ENCODE measurements at places on chromosomes 3 and 15.

- DNase-seq = no peak
Observed at GRCh38 chr3:139473155-139473771, 3.1 kb downstream of the RBP2 start.

- DNase-seq = no peak
Observed at GRCh38 chr3:114400371-114400770, 106.5 kb downstream of the TIGIT start.

- DNase-seq = no peak
Observed at GRCh38 chr3:47432673-47433072, 43.1 kb downstream of the SCAP start.

DNA sequence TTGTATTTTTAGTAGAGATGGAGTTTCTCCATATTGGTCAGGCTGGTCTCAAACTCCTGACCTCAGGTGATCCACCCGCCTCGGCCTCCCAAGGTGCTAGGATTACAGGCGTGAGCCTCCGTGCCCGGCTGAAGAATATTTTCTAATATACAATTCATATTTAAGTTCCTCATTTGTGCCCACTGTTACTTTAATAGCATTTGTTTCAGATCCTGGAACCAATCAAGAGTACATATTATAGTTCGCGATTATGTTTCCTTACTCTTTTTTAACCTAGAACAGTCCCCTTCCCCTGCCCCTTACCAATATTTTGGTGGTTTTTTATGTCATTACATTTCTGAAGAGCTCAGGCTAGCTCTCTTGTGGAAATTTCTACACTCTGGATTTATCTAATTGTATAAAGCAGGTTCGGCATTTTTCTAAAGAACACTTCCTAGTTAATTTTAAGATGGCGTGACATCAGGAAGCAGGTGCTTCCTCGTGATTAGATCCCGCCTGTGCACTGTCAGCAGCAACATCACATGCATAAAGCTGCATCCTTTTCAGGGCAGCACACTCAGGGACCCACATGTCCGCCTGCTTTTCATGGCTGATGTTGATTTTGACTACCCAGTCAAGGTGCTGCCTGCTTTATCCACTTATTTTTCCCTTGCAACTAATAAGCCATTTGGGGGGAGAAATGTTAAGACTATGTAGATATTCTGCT lies 88.7 kb upstream of the EPHB3 start:
- DNase-seq = no peak

DNA sequence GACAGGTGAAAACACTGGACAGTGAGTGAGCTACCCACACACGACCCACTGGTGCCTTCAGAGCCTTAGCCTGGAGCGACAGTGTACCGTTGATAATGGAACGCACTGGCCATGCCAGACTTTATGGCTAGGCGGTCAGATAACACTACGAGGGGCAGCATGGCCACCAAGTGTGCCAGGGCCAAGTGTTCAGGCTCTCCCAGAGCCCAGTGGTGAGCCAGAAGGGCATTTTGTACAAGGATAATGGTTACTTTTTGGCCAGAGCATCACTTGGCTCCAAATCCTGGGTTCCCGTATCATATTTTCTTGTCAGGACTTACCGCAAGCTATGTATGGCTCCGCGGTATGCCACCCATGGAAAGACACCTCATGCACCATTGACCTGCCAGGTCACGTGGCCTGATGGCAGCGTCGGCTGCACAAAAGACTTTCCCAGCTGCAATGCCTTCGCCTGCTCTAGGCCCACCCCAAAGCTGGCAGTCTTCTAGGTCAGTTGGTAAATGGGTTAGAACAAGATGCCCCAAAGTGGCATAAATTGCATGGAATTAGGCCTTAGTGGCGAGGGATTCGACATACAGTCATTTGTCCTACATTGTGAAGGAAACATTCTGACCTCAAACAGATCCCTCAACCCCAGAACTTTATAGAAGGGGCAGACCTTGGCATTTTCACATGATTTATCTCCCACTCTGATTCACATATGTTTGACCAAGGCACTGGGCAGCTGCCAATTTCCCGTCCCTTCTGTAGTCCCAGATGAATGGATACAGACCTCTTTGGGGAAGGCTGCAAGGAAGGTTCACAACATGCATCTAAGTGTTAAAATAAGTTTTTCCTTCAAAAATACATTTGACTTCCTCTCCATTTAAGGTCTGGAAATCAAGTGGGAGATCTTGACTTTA lies 12.2 kb upstream of the SLC28A1 start:
- DNase-seq = no peak

DNA sequence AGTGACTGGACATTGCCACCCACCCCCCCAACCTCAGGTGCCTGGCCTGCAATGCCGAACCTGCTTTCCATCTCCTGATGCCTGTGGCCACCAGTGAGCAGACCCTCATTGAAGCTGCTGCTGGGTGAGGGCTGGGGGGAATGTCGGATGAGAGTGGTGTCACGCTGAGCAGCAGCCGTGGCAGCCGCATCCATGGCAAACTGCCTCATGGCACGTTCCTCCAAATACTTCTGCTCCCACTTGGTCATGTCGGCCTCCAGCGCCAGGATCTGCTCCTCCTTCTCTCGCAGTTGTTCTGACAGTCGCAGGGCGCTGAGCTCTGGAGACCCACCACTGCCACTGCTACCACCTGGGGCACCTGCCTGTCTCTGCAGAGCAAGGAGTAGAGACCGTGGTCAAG lies 14.2 kb downstream of the AMOTL2 start:
- DNase-seq = no peak

GRCh38 chr3:100900671-100901335 lies 92.4 kb downstream of the ABI3BP start:
- DNase-seq = no peak

DNA sequence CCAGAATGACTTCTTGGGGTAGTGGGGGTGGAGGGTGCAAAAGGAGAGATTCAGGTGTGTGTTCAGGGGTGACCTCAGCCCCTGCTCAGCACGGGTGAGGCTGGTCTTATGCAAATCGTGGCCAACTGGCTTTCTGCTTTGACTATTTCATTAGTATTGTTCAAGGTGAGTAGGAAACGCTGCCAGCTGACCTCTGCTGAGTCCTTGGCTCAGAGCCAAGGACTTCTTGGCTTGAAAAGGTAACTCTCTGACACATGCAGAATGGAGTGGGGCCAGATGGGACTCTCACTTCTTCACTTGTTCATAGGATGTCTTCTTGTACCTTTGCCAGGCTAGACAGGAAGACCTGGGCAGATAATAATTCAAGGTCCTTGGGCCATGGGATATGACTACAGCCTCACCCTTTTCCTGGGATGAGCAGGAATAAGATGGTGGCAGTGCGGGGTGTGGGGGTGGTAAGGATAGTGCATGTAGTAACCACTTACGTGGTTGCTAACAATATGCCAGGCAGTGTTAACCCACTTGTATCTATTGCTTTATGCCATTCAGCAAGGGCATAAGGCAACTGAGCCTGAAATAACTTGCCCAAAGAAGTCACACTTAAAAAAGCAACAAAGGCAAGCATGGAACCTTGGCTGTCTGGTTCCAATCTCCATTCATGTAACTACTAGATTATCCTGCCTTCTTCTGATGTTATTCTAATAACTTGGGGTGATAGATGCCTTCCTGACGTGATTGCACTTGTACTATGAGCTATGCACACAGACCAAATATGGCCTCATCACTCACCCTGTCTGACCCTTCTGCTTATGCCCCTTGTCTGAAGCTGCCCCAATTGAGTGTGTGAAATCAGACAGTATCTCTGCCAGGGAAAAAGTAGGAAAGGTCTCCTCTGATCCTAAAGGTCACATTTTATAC lies 193.1 kb downstream of the NR1D2 start:
- no peak for DNase-seq

GRCh38 chr3:2511356-2511755 lies 412.7 kb downstream of the CNTN4 start:
- DNase-seq = no peak

DNA sequence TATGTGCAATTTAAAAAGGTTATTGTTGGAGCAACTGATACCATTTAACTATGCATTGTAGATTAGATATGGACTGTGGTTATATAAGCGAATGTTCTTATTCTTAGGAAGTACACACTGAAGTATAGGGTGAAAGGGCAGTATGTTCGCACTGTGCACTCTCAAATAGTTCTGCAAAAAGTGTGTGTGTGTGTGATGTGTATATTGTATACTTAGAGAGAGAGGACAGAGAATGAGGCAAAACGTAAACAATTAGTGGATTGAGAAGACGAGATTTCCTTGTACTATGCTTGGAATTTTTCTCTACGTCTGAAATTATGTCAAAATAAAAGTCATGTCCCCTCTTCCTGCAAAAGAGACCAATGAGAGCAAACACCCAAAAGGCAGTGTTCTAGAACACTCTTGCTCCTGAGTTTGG lies 30.4 kb downstream of the LSM3 start:
- DNase-seq = no peak

GRCh38 chr15:35858707-35859106 lies 312.7 kb upstream of the DPH6 start:
- no peak for DNase-seq

- no peak for DNase-seq
Observed at GRCh38 chr15:57540736-57541135, 51.0 kb upstream of the MYZAP start.

GRCh38 chr3:72538070-72538745 lies 310.0 kb downstream of the SHQ1 start:
- DNase-seq = no peak

DNA sequence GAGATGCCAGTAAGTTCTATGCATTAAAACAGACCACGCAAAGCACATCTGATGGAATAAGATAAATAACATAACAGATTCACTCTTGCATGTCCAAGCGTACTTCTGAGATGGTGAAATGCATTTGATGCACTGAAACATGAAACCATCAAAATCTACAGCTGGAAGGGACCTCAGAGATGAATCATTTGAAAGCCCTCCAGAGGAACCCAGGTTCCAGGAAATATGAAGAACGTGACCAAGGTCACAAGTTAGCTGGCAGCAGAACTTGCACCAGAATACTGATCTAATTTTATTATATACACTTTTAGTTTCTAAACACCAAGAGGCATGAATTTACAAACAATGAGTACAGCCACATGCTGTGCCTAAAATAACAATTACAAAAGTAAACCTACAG lies 957.1 kb downstream of the FHIT start:
- DNase-seq = no peak

GRCh38 chr15:72538931-72539330 lies 64.8 kb downstream of the ARIH1 start:
- no peak for DNase-seq

GRCh38 chr15:48748535-48748934 lies 62.3 kb downstream of the CEP152 start:
- no peak for DNase-seq

DNA sequence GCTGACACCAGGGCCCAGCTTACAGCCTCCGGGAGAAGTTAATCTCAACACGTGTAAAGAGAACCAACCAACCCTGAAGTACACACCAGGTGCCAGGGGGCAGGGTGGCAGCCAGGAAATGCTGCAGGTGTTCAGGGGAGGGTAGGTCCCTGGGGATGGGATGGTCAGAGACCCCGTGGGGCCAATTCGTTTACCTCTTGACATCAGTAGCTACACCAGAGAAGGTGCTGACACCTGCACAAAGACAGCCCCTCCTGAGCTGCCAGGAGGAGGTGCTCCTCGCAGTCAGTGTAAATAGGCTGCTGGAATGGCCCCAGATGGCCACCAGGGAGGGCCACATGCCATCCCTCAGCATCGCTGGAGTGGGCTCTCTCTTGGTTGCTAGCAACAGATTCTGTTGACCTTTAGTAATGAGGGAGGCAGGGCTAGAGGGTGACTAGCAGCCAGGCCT lies 52.8 kb downstream of the CORO2B start:
- no peak for DNase-seq

- no peak for DNase-seq
Observed at GRCh38 chr3:95899494-95899893, 914.9 kb upstream of the EPHA6 start.

DNA sequence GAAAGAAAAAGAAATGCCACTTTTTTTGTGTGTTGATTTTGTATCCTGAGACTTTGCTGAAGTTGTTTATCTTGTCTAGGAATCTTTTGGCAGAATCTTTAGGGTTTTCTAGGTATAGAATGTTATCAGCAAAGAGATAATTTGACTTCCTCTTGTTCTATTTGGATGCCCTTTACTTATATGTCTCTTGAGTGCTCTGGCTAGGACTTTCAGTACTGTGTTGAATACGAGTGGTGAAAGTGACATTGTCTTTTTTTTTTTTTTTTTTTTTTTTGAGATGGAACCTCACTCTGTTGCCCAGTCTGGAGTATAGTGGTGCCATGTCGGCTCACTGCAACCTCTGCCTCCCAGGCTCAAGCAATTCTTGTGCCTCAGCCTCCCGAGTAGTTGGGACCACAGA lies 64.7 kb upstream of the NPHP3 start:
- DNase-seq = no peak

DNA sequence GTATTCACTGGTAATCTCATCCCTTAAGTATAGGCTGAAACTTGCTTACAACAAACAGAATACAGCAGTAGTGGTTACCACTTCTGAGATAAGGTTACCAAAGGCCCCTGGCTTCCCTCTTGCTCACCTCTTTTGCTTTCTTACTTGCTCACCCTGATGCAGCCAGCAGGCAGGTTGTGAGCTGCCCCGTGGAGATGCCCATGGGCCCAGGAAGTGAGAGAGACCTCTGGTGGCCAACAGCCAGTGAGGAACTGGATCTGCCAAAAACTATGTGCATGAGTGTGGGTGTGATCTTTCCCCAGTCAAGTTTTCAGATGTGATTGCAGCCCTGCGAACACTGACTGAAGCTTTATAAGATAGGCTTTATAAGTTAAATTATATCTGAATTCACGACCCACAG lies 48.7 kb downstream of the NMNAT3 start:
- no peak for DNase-seq

- no peak for DNase-seq
Observed at GRCh38 chr15:97168704-97169475, 791.6 kb upstream of the ARRDC4 start.

DNA sequence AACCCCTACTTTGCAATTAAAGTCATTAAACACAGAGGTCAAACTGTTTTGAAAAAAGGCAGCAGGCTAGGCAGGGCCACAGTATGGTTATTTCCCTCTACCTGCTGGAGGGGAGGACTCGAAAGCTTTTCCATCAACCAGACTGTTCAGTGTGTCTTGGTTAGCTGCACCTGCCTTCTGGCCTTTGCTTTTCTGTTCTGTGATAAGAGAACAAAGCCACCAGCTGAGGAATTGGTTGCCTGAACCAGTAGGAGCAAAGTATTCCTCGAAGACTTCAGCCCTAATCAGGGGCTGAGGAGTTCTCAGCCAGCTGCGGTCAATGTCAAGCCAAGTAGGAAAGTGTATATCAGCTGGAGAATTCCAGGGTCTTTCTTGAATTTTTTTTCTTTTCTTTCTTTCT lies 132.5 kb downstream of the SOX2 start:
- DNase-seq = no peak

GRCh38 chr3:144031938-144032337 lies 60.3 kb downstream of the DIPK2A start:
- DNase-seq = no peak

- no peak for DNase-seq
Observed at GRCh38 chr3:173004681-173005080, 136.4 kb downstream of the SPATA16 start.

DNA sequence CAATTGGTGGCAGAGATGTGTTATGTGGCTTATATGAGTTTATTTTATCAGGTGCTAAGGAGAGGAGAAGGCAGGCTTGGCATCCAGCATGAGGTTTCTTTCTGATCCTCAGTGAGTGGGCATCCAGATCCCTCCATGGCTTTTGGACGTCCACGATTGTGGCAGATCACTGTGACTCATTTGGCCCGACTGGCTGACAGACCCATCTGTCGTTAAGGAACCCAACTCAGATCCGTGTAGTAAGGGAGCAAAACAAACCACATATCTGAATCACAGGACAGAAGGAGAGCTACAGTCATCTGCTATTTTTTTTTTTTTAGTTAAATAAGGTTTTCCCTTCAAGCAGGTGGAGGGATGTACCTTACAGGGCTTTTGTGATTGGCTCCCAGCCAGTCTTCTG lies 197.0 kb upstream of the KCNH8 start:
- DNase-seq = no peak
